ENCODE measurements at places on chromosomes 6 and 20.

DNA sequence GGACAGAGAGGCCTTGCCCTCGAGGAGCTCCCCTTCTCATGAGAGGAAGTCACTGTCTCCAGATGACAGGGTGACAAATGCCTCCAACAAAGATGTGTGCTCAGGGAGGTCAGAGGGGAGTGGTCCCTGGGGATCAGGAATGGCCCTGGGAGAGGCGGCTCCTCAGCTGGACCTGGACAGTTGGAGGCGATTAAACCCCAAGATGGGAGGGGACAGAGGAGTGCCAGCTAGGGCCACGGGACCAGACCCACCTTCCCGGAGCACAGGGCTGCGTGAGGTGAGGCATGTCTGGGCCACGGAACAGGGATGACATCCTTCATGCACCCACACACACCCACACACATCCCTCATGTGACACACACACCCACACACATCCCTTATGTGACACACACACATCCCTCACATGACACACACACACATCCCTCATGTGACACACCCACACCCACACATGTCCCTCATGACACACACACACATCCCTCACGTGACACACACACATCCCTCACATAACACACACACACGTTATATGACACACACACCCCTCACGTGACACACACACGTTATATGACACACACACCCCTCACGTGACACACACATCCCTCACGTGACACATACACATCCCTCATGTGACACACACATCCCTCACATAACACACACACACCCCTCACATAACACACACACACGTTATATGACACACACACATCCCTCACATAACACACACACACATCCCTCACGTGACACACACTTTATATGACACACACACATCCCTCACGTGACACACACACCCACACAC, 57.4 kb upstream of the SLCO4A1 start:
- DNase-seq: no peak

GRCh38 chr6:167089243-167090142, 33.4 kb upstream of the CCR6 start:
- no peak for DNase-seq

- peak; percentile 67 for DNase-seq
Observed at GRCh38 chr6:55798571-55798970, 76.8 kb downstream of the BMP5 start.

DNA sequence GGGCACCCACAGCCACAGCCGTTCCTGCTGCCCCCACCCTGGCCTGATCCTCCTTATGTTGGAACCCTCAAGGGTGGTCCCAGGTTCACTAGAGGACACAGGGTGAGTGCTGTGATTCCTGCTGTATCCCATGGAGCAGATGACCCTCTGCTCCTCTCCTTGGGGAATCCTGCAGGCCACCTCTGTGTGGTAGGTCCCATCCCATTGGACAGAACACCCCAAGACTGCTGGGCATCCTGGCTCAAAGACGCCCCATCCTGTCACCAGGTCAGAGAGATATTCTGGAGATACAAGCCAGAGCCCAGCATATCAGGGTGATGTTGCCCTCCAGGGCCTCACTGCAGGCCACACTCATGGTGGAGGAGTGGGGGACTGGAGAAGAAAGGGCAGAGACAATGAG, 28.4 kb downstream of the HLA-A start:
- DNase-seq: no peak
